ENCODE measurements at places on chromosomes 1 and 21. TPM values are rescaled to one million over a fixed set of nuclear protein-coding genes. Genes with fewer than 3 reads are reported as not detected.

The NBPF10 gene
- 0.66 TPM for total RNA-seq

DNA sequence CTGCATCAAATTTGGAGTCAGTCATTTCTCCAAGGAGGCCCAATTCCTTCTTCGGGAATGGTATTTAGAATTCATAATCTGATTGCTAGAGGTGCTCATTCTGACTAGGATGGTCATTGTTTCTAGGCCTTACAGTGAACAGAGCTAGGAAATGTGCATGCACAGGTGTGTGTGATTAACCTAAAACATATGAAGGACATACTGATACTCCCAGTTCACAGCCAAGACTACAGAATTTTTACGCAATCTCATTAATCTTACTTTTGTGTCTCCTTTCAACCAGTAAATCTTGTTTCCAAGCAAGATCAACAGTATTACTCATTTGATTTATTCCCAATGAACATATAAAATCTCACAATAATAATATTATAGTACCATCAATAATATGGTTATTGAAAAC, 47.1 kb downstream of the NFASC start:
- DNase-seq: no peak

DNA sequence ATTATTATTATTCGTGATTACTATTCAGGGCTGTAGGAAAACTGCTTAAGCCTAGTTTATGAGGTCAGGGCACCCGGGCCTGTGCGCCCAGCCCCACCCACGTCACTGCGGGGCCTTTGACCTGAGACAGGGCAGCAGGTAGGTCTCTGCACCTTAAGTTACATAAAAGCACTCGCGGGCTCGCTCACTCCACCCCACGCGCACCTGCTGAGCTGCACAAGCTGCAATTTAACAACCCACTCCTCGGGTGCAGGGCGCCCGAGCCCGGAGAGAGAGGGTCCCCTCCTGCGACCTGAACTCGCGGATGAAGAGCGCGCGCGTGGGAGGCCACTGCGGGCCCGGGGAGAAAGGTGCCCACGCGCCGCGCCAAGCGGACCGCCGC, 477 bp downstream of the ICMT start:
- DNase-seq: no peak

DNA sequence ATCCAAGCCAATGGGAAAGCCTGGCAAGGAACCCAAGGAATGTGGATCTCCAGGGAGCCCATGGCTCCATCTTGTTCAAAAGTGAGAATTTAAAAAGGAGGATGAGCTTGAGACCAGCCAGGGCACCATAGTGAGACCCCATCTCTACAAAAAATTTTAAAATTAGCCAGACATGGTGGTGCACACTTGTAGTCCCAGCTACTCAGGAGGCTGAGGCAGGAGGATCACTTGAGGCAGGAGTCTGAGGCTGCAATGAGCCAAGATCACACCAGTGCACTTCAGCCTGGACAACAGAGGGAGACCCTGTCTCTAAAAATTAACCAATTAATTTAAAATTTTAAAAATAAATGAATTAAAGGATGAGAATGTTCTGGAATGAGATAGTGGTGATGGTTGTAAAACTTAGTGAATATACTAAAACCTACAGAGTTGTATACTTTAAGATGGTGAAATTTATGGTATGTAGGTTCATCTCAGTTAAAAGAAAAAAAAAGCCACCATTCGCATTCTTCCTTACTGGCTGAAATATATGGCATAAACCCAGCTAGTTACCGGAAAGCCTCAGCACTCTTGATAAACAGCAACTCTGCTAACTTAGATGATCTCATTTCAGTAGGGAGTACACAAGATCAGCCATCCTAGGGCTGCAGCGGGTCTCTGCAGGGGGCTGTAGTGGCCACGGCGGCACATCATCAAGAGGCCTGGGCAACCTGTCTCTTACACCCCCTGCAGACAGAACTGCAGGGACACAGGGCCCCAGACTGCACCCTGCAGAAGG, 48.3 kb upstream of the H6PD start:
- DNase-seq: no peak

The PPCS gene
- total RNA-seq: 22.0 TPM

The KDM5B gene
- 57.1 TPM for total RNA-seq
